ENCODE measurements at places on chromosomes 7 and 10. TPM values are rescaled to one million over a fixed set of nuclear protein-coding genes. Genes with fewer than 3 reads are reported as not detected.

LFNG gene
- 31.6 TPM for total RNA-seq

DNA sequence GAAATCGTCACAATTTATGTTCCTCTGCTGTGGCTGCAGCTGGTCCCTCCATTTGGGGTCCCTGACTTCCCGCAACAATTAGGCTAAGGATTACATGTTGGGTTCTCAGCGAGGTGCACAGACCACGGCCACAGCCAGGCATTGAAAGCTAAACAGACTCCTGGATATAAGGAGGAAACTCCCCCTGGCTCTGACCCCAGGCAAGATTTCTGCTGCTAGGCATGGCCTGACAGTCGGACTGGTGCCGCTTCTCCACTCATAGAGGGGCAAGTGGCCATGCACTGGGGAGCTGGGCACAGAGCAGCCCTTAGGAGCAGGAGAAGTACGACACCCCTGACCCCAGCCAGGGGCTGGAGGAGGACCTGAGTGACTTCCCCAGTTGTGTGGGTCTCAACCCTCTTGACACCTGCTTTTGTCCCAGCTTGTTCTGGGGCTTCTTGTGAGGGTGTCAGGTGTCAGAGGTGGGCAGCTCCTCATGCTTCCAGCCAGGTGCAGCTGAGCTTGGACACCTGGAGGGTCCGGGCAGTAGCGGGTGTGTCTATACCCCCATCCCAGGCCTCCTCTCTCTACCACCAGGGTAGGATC is 38.3 kb downstream of the TSPAN15 start:
- no peak for DNase-seq
- H3K36me3 ChIP-seq, result no peaks in the 10 kb centered on the region
- H3K27me3 ChIP-seq, result no peaks in the 10 kb centered on the region
- H3K27ac ChIP-seq, result no peak overlapping the region
- no peaks in the 10 kb centered on the region for H3K4me1 ChIP-seq

GRCh38 chr7:20798081-20798693 is 11.5 kb upstream of the SP8 start:
- H3K4me3 ChIP-seq, result peak overlapping the region; percentile 75
- H3K27ac ChIP-seq, result peak overlapping the region; percentile 23
- peaks cover 14% of the 10 kb centered on the region for H3K27me3 ChIP-seq
- H3K36me3 ChIP-seq, result no peaks in the 10 kb centered on the region

SCRN1 gene
- total RNA-seq, result 75.8 TPM

DNA sequence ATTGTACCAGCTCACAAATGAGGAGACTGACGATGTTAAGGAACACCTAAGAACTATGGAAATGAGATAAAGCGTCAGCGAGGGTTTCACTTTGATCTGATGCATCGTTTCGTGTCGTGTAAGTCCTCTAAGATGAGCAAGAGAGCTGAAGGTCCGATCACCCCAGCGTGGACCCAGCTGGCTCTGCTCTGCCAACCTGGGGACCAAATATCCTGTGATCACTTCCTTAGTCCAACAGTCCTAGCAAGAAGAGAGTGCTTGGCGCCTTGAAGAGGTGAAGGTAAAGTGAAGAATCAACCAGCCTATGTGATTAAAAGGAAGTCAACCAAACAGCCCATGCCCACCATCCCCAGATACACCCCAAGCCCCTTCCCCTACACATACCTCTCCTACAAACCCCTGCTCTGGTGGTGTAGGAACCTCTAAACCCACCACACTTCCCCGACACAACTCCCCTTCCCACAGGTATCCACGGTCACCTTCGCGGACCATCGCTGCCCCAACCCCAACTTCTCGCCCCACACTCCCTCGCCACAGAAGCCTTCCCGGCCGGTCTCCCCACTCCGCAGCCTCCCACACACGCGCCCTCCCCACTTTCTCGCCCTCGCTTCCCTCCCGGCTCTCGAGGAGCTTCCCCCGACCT is 722 bp downstream of the UPF2 start:
- H3K4me1 ChIP-seq, result no peaks in the 10 kb centered on the region
- peak overlapping the region; percentile 88 for H3K27ac ChIP-seq
- no peak for DNase-seq
- H3K4me3 ChIP-seq, result peak overlapping the region; percentile 98
- no peaks in the 10 kb centered on the region for H3K27me3 ChIP-seq
- no peaks in the 10 kb centered on the region for H3K36me3 ChIP-seq

DNA sequence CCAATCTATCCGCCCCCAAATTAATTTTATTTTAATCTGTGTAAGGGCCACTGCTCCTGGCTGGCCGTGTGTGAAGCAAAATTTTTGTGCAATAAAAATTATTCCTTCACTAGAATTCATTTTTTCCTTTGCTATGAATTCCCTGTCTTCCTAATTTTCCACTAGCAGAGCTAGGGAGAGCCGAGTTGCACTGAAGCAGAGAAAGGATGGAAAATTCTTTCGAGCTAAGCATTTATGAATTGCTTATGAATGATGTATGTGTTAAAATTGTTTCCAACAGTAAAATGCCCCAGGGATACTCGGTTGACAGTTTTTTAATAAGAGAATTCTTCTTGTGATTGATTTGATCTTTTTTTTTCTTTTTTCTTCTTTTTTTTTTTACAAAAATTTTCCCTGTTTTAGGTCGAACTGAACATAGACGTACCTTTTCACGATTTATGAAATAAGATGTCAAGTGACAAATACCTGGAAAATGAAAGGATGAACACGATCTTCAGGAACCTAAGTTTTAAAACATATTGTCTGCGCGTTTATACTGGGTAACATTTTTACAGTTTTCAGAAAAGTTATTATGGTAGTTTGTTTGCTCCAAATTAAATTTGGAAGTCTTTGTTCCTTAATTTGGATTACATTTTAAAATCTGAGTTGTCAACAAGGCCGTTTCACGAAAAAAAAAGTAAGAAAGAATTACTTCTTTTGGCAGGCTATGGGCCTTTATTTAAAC is 288.8 kb upstream of the NFE2L3 start:
- no peak overlapping the region for H3K4me3 ChIP-seq
- H3K27me3 ChIP-seq, result peaks cover 29% of the 10 kb centered on the region
- no peak for DNase-seq
- H3K4me1 ChIP-seq, result peaks cover 4% of the 10 kb centered on the region
- H3K36me3 ChIP-seq, result no peaks in the 10 kb centered on the region

GRCh38 chr7:109751241-109751640 is 1181.6 kb downstream of the DNAJB9 start:
- H3K36me3 ChIP-seq, result no peaks in the 10 kb centered on the region
- no peaks in the 10 kb centered on the region for H3K4me1 ChIP-seq
- H3K4me3 ChIP-seq, result no peak overlapping the region
- DNase-seq, result no peak

- no peak overlapping the region for H3K4me3 ChIP-seq
- H3K27me3 ChIP-seq, result no peaks in the 10 kb centered on the region
- no peak for DNase-seq
These were observed 161.2 kb upstream of the WDR11 start for GRCh38 chr10:120689777-120690529.

MALRD1 gene
- 0.32 TPM for total RNA-seq

PRPS1L1 gene
- total RNA-seq, result not detected

CCDC201 gene
- total RNA-seq, result not detected

GRCh38 chr10:5811387-5811821 is 1.8 kb downstream of the GDI2 start:
- H3K4me1 ChIP-seq, result no peaks in the 10 kb centered on the region
- peak overlapping the region; percentile 90 for H3K4me3 ChIP-seq
- H3K27ac ChIP-seq, result no peak overlapping the region
- H3K27me3 ChIP-seq, result no peaks in the 10 kb centered on the region
- H3K36me3 ChIP-seq, result no peaks in the 10 kb centered on the region

DNA sequence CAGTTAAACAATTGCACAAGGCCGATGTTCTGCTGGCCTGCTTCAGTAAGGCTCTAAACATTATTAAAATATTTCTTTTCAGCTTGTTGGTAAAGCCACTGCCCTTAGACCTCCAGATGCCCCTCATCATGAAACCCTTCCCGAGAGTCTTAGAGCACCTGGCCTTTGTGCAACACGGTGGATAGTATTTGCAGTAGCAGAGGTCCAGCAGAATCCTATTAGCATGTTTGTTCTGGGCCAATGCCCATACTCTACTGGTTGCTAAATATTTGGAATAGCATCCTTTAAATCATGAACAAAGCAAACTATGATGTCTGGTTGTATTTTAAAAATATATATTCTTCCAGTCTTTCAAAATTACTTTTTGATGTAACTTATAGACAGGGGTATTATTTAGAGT is 584.6 kb downstream of the CNTNAP2 start:
- no peaks in the 10 kb centered on the region for H3K36me3 ChIP-seq
- no peak for DNase-seq
- H3K4me3 ChIP-seq, result no peak overlapping the region
- H3K4me1 ChIP-seq, result no peaks in the 10 kb centered on the region
